IPS-NIHi11 (cell line): ENCODE measurements at places on chromosomes 3 and 15.

DNA sequence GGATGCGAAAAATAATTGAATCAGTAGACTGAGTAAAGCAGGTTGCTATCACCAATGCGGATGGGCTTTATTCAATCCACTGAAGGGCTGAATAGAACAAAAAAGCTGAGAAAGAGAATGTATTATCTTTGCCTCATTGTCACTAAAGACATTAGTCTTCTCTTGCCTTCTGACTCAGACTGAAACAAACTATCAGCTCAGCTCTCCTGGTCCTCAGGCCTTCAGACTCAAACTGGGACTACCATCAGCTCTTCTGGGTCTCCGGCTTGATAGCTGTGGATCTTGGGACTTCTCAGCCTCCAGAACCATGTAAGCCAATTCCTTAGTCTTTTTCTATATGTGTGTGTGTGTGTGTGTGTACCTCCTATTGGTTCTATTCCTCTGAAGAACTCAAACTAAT is 12.6 kb downstream of the IFT57 start:
- no peak for DNase-seq

GRCh38 chr3:172244011-172244410 is 204.2 kb downstream of the GHSR start:
- DNase-seq: no peak

GRCh38 chr3:74263031-74263430 is 351.4 kb downstream of the CNTN3 start:
- no peak for DNase-seq

- no peak for DNase-seq
Measured at GRCh38 chr3:73045391-73045790, 16.1 kb upstream of the EBLN2 start.

- DNase-seq: no peak
Measured at GRCh38 chr3:131553495-131554247, 50.9 kb upstream of the MRPL3 start.

DNA sequence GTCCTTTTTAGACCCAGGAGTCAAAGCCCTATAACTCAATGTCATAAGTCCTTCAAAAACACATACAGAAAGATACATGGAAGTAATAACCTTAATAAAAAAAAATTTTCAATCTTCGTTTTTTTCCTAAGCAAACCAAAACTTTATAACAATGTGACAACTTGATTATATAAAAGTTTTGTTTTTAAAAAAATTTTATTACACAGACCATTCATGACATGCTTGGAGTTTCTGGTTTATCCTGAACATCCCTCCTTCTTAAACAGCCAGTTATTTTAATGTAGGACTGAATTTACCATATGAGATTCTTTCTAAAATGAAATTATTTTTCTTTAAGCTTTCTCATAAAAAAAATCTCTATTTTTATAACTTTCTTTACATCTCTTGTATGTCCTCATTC is 30.7 kb downstream of the IQCF6 start:
- DNase-seq: no peak

DNA sequence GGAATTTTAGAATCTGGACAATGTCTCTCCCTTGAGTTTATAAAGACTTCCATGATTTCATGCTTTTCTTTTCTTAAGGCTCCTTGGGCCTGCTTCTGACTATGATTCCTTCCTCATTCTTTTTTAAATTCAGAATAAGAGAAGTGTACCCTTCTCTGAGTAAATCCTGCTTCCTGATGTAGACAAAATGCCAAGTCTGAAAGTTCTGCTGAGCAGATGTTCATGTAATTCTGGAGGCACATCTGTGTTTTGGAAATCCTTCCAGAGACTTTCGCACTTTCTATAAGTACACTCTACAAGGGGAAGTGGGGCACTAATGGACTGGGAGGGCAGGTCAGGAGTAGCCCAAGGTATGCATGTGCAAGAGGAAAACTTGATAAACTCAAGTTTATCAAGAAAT is 24.8 kb downstream of the TPM1 start:
- no peak for DNase-seq

DNA sequence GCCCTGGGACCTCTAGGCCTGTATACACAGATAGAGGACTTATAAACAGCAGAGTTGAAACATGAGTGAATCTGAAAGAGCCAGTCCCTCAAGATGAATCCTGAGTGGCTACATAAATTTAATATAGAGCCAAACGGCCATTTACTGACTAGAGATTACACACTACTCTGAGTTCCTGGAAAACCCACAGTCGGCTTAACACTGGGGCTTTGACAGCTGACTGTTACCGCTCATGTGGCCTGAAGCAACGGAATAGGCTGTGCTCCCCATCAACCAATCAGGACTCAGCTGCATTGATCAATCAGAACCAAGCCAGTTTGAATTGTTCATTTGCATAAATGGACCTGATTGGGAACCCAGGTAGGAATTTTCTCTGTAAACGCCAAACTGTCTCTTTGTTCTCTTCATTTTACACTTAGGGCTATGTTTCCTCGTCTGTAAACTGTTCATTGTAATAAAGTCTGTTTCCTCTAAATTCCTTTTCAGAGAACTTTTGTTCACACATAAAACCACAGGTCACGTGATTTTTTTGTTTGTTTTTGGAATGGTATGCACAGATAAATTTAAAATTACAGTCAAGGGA is 40.5 kb downstream of the CCNL1 start:
- no peak for DNase-seq

GRCh38 chr15:81330366-81331090 is 6.6 kb upstream of the STARD5 start:
- no peak for DNase-seq

DNA sequence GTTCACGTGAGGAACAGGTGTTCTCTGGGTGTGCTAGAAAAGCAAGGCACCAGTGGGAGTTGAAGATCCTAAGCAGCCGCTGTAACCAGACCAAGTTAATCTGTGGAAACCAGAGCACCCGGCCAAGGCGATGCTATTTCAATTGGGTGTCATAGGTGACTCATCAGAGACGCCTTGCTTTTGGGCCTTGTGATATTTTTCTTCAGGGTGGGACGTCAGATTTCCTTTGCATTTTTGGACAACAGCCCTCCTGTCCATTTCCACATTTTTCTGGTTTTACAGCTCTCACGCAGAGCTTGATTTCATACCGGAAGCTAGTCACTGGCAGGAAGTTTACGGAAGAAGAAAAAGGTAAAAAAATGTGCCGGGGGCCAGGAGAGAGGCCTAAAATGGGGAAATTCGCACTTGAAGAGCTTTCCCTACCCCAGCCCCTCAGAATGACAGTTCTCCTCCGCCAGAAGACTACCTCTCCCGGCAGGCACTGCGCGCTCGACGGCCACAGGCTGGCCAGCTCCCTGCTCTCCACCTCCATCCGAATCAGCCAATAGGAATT is 471 bp upstream of the KBTBD8 start:
- DNase-seq: no peak

GRCh38 chr3:81544385-81544784 is 217.1 kb downstream of the GBE1 start:
- no peak for DNase-seq

GRCh38 chr3:157311633-157312375 is 124.8 kb upstream of the PTX3 start:
- DNase-seq: no peak

GRCh38 chr3:166660962-166661361 is 719.1 kb downstream of the ZBBX start:
- no peak for DNase-seq

GRCh38 chr3:177703788-177704187 is 506.5 kb upstream of the TBL1XR1 start:
- no peak for DNase-seq

- no peak for DNase-seq
Measured at GRCh38 chr3:194215392-194215791, 79.4 kb downstream of the HES1 start.

- no peak for DNase-seq
Measured at GRCh38 chr15:96737408-96737807, 406.9 kb downstream of the NR2F2 start.

GRCh38 chr3:37181756-37182155 is 7.4 kb upstream of the LRRFIP2 start:
- no peak for DNase-seq

DNA sequence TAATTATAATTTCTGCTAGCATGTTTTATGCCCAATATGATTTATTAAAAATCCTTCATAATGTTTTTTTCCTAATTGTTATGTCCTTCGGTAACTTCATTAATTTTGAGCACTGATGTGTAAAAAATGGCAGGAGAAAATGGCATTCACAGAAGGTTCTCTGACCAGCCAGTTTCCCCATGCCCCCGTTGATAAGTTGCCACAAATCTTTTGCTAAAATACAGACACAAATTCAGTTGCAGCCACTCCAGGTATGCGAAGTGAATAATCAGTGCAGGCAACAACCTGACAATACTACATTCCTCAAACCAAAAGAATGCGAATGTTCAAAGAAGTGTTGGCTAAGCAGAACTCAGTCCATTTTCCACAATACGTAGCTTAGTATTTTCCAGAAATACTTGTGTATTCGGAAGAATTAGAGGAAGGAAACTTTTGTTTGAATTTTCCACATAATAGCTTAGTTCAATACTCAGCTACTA is 32.7 kb downstream of the CHL1 start:
- DNase-seq: no peak

DNA sequence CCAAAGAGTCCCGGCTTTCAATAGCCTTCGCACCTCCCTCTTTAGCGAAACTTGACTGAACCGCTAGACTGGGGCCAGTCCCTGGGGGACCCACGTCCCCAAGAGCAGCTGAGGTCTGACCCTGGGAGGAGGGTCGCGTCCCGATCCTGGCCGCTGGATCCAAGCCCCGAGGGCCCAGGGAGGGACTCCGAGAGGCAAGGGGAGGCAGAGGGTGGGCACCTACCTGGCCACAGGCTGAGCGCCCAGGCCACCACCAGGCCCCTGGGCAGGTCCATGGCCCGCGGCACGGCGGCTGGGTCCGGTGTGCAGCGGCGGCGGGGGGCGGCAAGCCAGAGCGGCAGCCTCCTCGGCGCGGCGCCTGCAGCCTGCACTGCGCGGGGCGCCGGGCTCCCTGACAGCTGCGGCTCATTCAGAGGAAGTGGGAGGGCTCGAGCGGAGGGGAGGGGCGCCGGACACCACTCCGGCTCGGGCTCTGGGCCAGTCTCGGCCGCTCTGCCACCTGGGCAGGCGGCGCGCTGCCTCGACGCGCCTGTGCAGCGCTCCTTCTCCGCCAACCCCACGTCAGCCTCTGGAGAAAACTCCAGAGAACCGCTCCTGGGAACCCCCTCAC is at the start of gene ITGA11:
TSS of gene ITGA11 (minus strand) at position 372 of the 610 bp plus-strand sequence. CDS start at position 275, 97 bp downstream.
- peak; percentile 94 for DNase-seq

- DNase-seq: no peak
Measured at GRCh38 chr3:177146646-177147045, 50.6 kb downstream of the TBL1XR1 start.

- no peak for DNase-seq
Measured at GRCh38 chr3:189519458-189519857, 111.7 kb upstream of the TP63 start.

GRCh38 chr3:192336286-192336685 is 391.1 kb downstream of the FGF12 start:
- DNase-seq: no peak

- no peak for DNase-seq
Measured at GRCh38 chr3:134869153-134869726, 74.2 kb downstream of the EPHB1 start.

- peak; percentile 91 for DNase-seq
Measured at GRCh38 chr15:63870487-63871209, 36.9 kb upstream of the HERC1 start.

- no peak for DNase-seq
Measured at GRCh38 chr15:88232771-88233201, 23.8 kb downstream of the NTRK3 start.

DNA sequence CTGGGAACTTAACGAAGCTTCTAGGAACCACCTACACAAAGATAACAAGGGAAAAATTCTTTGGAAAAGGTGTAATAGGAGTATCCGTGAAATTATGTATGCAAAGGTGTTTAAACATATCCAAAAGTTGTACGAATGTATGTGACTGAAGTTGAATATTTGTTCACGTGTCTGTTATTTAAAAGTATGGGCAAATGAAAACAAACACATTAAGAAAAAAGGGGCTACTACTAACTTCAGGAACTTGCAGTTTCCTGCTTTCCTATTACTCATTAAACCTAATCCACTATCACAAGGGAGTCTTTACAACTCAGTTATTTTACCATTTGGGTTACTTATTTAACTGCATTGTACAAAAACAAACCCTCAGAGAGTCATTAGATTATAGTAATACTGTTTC is 33.9 kb upstream of the GRAMD1C start:
- no peak for DNase-seq

DNA sequence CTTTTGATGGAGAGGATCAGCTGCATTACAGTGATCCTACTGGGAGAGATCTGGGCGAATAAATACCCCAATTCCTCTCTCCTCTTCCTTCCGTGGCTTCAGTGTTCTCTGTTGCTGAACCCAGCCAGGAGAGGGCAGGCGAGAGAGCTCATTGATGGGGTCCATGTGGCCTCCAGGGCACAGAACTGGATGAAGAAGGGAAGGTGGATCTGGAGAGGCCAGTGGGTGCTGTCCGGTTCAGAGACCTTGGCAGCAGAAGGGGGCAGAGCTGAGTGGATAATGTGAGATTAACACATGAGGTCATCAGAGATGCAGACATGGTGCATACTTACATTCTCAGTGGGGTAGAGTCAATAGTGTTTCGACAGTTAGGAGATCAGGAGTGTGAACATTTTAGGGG is 193.6 kb downstream of the CLSTN2 start:
- DNase-seq: peak; percentile 64

- no peak for DNase-seq
Measured at GRCh38 chr3:186637686-186638085, 2.5 kb upstream of the FETUB start.

- DNase-seq: no peak
Measured at GRCh38 chr3:11220230-11220629, 52.0 kb upstream of the ATG7 start.

DNA sequence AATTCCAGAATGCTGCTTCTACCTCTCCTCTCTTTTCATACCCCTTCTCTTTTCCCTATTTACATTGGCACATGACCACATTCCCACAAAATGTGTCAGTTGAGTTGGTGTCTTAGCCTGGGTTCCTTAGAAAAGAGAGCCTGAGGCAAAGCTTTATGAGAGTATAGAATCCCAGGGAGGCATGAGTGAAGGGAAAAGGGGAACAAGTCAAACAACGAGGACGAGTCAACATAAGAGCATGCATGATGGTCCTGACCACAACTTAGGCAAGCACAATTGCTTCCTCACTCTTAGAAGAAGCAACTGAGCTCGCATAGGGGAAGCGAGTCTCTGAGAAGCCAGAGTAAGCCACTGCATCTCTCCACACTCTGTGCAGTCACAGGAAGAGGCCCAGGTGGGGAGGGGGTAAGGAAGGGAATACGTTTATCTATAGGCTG is 15.4 kb upstream of the ZNF774 start:
- no peak for DNase-seq

DNA sequence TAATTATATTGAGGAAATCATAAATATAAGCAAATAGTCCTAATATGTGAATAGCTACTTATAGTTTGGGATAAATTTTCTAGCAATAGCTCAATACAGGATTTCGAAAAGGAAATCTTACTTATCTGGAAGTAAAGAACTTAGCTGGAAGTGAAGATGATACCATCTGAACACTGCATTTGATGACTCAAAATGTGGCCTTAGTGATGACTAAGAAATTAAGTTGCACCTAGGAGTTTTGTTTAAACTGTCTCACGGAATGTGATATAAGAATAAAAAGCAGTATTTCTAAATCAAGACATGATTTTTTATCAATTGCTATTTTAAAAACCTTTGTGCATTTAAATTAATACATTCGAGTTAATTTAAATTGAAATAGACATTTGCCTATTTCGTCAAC is 91.2 kb downstream of the EOMES start:
- no peak for DNase-seq

- DNase-seq: peak; percentile 21
Measured at GRCh38 chr15:98083203-98083910, 122.9 kb downstream of the ARRDC4 start.

- no peak for DNase-seq
Measured at GRCh38 chr15:82095803-82096202, 50.0 kb upstream of the MEX3B start.
